Mesendoderm (in vitro differentiated cells): ENCODE measurements at places on chromosomes 4 and X.

DNA sequence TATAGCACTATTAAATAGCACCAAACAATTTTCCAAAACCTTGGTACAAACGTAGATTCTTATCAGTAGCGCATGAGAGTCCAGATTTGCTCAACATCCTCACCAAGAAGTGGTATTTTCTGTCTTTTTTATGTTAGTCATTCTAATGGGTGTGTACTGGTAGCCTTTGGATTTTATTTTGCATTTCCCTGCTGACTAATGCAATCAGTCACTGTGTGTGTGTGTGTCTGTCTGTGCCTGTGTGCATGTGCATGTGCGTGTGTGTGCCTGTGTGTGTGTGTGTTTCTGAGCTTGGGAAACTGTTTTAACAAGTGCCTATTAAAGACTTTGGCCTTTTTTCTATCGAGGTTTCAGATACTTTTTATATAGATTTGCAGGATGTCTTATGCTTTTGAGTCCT lies 82.2 kb upstream of the MAGEA10 start:
- no peak for DNase-seq

DNA sequence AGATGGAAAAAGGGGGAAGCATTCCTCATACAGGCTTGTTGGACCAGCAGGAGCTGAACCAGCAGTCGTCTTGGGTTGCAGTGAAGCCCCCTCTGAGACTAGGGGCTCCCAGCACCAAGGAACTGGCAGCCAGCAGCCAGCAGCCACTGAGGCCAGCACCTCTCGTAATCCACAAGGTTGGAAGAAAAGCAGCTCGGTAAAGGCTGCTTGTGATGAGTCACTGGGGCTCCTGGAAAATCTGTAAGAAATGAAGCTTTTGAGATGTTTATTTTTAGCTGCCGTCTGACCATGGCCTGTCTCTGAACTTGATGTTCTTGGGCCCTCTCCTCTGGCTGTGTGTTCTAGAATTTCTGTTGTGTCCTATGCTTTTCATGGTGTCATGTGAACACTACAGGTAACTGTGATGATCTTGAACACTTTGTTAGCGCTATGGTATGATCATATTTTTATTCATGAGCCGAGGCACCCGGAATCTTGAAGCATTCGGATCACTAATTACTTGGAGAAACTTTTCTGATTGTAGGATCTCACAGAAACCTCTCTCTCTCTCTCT lies 18.6 kb downstream of the CLCN4 start:
- DNase-seq = no peak

DNA sequence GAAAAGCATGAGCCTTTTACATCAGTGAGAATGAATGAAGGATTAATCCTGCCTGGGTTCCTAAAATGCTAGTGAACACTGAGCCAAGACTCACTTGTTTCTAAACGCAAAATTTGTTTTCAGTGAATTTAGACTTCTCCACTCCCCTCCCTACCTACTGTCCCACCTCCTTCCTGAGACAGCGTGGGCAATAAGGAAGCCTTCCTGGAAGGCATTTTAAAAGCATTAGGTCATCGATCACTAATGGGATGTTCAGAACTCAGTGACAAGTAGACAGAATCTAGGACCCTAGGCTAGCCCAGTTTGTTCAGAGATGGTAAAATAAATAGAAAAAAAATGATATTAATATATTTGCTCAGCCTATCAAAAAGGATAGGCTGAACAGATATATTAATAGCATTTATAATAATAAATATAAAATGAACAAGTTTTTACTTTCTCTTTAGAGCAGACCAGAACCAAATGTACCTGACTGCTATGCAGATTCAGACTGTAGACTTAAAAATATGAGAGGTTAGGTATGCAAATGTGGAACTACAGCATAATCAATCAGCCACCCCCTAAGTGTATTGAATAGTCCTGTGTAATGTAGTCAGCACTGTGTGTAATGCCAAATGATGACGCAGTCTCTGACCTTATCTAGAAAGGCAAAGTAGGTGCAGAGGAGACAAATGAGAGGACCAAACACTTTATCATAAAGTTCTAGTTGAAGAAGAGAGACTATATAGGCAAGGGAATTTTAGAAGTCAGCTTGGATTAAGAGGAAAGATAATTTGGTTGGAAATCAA lies 331.1 kb downstream of the GPAT3 start:
- peak; percentile 77 for DNase-seq

DNA sequence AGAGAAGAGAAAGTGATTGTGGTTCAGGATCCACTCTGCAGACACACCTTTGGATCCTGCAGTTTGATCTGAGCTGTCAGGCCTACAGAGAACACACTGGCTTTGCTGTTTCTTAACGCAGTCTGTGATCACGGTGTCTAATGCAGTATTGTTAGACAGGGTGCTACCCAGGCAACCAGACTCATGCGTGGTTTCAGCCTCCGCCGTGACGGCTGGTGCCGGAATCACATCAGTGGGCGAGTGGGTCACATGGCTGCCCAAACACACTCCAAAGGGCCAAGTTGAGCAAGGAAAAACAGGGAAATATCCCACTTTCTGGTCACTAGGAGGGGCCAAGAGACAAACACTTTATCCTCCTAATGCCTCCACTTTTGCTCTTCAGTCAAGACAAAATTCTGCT lies 27.5 kb downstream of the CCDC149 start:
- peak; percentile 9 for DNase-seq

- DNase-seq = no peak
Measured at GRCh38 chr4:56973336-56973735, 4.1 kb downstream of the NOA1 start.

DNA sequence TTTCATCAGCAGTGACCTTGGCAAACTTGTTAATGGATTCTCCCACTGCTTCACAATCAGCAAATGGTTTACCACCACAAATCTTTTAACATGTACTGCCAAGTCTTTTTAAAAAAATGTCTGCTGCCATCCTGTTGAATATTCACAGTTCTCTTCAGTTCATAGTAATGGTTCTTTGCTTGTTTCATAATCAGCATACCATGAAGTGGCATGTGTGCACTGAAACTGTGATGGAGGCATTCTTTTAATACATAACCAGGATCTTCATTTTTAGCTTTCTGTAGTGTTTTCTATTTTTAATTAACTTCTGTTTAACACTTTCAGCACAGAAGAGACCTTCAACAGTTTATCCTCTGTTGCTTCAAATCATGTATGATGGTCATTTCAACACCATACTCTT lies 230.1 kb upstream of the ARSJ start:
- no peak for DNase-seq

- peak; percentile 75 for DNase-seq
Measured at GRCh38 chr4:164700471-164700870, 53.5 kb upstream of the SMIM31 start.

DNA sequence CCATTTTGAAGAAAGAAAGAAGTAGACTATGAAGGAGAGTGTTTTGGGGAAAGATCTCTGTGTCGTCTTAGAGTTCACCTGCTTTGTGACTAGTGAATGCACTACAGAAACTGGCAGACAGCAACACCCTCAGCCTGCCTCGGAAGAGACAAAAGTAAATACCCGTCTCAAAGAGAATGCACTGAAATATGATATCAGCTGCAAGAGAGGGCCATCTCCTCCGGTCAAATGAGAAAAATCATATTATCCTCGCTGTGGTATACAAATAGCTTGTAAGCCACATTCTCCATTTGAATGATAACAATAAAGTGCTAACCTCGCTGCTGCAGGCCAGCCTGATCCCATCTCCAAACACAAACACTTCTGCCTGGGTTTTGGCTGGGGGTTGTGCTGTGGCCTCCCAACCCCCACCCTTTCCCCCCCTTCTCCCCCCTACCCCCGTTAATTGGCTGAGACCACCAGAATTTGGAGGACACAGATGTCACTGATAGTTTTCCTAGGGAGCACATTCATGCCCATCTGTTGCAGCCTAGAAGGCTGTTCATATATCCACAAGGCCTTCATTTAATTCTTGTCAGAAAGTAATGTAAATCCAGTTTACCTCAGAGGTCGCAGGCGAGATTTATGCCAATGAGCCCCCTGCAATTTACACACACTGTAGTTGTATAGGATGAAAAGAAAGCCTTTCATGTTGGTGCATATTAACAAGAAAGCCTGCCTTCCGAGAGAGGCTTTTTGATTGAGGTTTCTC lies 46.3 kb downstream of the ALPK1 start:
- no peak for DNase-seq

GRCh38 chr4:97477974-97478373 lies 665.3 kb downstream of the STPG2 start:
- no peak for DNase-seq

- peak; percentile 22 for DNase-seq
Measured at GRCh38 chrX:153765138-153766079, 1.4 kb downstream of the PLXNB3 start.

- no peak for DNase-seq
Measured at GRCh38 chr4:151922306-151922705, 161.5 kb upstream of the GATB start.

DNA sequence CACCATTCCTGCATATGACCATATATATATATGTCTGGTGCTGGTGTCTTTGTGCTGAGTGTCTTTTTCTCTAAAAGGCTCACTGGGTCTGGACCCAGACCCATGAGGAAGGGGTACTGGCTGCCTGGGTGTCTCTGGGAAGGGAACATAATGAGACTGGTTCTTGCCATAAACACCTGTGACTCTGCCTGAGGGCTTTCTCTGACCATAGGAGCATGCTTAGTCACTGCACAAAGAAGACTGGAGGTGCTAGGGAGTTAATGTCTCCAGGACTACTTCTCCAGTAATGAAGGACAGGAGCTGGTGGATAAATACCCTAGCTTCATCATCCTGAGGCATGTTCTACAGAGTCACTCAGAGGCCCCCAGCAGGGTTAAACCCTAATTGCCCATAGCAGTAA lies 47.1 kb upstream of the CASK start:
- DNase-seq = no peak

GRCh38 chr4:104983615-104984179 lies 163.0 kb upstream of the TET2 start:
- no peak for DNase-seq

DNA sequence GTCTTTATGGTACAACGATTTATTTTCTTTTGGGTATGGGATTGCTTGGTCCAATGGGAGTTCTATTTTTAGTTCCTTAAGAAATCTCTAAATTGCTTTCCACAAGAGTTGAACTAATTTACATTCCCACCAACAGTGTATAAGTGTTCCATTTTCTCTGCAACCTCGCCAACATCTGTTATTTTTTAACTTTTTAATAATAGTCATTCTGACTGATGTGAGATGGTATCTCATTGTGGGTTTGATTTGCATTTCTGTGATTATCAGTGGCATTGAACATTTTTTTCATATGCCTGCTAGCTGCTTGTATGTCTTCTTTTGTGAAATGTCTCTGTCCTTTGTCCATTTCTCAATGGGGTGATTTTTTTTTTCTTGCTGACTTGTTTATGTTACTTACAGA lies 42.8 kb downstream of the UCHL1 start:
- DNase-seq = no peak

DNA sequence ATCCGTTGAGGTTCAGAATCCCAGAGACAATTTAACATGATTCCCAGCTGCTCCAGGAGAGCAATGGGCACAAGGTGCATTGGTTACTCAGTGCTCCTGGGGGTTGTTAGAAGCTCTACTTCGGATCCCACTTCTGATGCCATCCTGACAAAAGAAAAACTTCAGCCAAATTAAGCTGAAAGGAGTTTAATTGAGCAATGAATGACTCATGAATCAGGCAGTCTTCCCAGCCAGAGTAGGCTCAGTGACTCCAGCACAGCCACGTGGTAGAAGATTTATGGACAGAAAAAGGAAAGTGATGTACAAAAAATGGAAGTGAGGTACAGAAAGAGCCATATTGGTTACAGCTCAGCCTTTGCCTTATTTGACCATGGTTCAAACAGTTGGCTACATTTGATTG lies 95.7 kb downstream of the PWWP3B start:
- DNase-seq = no peak

DNA sequence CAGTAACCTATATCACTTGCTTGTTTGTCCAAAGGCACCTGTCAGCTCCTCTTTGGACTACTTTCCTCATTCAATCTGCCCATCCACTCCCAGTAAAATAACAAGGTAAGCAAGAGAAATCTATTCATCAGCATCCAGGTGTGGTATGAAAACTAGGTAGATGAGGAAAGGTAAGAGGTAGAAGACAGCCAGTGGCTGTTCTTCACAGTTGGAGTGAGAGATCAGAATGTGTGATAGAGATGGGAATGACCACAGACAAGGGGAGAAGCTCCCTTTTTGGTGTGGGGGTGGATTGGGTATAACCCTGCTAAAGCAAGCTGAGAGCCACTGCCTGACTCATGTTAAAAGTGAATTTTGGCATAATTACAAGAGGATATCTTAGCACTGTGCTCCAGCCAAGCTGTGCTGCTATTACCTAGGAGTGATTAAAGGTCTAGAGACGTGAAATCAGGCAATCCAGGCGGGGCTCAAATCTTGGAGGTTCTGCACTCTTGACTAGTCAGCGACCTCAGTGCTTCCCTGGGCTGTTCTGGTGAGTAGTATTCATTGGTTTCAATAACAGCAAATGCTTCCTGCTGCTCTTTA lies 28.1 kb upstream of the RASL11B start:
- DNase-seq = peak; percentile 86

GRCh38 chr4:168509786-168510185 lies 12.9 kb downstream of the PALLD start:
- no peak for DNase-seq

GRCh38 chrX:102808336-102808735 lies 87.8 kb downstream of the GPRASP3 start:
- no peak for DNase-seq

DNA sequence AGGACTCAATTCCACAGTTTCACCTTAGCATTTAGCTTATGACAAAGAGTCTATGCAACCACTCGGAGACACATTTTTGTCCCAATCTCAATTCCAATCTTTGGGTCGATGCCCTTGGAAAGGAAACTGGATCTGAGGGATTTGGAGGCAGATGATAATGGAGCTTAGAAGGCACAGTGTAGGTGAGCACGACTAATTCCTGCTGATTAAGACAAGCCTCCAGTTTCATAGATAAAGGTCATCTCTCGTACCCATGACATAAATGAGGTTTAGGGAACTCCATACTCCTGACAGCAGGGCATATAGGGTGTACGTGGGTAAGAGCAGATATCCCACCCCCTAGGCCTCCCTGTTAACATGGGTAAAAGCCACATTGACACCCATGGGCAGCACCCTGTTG lies 24.4 kb upstream of the ZNF718 start:
- peak; percentile 21 for DNase-seq

DNA sequence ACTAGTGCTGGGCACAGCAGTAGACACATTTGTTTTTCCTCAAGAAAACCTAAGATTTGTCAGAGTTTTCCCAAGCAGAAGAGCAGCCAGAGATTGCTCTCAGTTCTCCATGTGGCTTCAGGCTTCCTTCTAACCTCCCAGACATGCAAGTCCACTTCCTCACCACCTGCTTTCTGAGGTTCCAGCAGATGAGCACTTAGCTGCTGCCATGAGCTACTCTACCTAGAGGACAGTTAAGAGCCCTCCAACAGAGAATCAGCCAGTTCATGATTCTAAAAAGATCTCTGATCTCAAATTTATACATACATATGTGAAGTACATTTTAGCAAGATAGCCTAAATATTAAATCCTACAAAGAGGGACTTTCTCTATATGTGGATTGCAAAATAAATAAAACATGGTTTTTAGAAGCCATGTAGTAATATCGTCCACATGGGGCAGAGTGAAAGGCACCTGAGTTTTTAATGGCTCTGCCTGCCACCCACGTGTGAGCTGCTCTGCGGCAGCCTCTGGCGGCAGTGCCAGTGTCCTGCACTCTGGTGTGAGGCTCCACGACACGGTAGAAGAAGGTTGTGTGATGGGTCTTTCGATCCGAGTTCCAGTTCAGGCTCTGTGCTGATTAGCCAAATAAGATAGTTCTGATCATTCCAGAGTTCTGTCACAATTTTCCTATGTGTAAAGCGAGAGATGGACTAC lies 10.3 kb downstream of the CYP4V2 start:
- peak; percentile 71 for DNase-seq

- DNase-seq = peak; percentile 74
Measured at GRCh38 chrX:82218361-82218760, 1016.5 kb downstream of the SH3BGRL start.
